ENCODE measurements at places on chromosomes 7 and 10.

- DNase-seq: no peak
Measured at GRCh38 chr7:104074529-104074928, 85.1 kb upstream of the RELN start.

- no peak for DNase-seq
Measured at GRCh38 chr7:75772081-75773077, at the start of gene CCL26. TSS of gene CCL26 (minus strand) at chr7:75772211. CDS start at chr7:75772176, 35 bp downstream.

GRCh38 chr7:100489824-100490223 lies 6.1 kb downstream of the NYAP1 start:
- no peak for DNase-seq

- DNase-seq: no peak
Measured at GRCh38 chr7:91185771-91186170, 78.5 kb upstream of the FZD1 start.

GRCh38 chr10:70053841-70054288 lies 1.2 kb downstream of the MACROH2A2 start:
- DNase-seq: no peak

GRCh38 chr7:34675749-34676374 lies 17.8 kb downstream of the NPSR1 start:
- no peak for DNase-seq

- no peak for DNase-seq
Measured at GRCh38 chr7:2399848-2400587, 3.4 kb upstream of the CHST12 start.

DNA sequence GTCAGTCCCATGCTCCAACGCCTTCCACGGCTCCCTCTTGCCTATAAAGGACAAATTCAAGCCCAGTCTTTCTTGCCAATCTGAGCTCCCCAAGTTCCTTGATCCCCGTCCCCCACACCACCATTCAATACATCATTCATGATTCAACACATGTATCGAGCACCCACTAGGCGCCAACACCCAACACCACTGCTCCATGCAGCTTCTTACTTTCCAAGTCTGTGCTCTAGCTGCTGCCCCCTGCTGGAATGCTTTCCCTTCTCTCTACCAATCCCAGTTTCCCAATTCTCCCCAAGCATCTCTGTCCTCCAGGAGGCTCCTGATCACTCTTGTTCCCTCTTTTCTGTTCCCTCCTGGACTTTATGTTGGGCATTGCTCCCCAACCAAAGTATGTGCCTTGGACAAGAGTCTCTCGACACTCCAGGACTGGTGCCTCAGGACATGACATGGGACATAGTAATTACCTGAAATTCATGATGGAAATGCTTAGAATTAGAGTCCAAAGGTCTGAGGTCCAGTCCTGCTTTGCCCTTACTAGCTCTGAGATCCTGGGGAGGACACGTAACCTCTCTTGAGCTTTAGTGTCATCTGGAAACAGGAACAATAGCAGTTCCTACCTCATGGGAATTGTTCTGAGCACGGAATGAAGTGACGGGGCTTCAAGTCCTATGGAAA lies 172.7 kb downstream of the NEURL1 start:
- no peak for DNase-seq
